Karpas-422 (cell line): ENCODE measurements at places on chromosomes 5 and 9.

DNA sequence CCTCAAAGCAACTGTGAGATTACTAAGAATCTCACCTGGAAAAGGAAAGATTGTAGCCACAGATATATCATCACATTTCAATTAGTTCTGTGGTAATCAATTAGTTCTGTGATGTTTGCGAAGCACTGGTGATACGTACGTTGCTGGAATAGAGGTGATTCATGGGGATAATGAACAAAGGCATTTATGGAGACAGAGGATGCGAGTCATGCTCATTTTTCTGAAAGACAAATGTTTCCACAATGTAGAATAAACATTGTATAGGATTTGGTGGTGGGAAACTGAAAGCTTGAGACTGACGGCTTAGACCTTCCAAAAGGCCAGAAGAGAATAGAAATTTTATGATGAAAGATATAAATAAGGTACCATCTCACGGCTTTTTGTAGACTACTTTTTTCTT, 507.3 kb upstream of the TYRP1 start:
- no peak for DNase-seq

GRCh38 chr5:151298063-151298855, 5.3 kb downstream of the SLC36A3 start:
- peak; percentile 86 for DNase-seq

- DNase-seq, result no peak
Observed at GRCh38 chr9:120080849-120081248, 499.1 kb downstream of the CDK5RAP2 start.

DNA sequence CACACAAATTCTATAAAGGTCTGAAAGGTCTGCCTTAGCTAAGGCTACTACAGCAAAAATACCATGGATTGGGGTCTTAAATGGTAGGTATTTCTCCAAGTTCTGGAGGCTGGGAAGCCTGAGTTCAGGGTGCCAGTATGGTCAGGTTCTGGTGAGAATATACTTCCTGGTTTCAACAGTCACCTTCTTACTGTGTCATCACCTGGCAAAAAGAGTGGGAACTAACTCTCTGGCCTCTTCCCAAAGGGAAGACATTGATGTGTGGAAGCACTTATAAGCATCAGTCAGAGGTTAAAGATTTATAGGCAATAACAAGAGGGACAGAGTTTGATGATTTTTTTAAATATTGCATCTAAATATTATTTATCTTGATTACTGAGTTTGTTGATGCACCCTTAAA, 53.0 kb downstream of the ZNF622 start:
- DNase-seq, result no peak

DNA sequence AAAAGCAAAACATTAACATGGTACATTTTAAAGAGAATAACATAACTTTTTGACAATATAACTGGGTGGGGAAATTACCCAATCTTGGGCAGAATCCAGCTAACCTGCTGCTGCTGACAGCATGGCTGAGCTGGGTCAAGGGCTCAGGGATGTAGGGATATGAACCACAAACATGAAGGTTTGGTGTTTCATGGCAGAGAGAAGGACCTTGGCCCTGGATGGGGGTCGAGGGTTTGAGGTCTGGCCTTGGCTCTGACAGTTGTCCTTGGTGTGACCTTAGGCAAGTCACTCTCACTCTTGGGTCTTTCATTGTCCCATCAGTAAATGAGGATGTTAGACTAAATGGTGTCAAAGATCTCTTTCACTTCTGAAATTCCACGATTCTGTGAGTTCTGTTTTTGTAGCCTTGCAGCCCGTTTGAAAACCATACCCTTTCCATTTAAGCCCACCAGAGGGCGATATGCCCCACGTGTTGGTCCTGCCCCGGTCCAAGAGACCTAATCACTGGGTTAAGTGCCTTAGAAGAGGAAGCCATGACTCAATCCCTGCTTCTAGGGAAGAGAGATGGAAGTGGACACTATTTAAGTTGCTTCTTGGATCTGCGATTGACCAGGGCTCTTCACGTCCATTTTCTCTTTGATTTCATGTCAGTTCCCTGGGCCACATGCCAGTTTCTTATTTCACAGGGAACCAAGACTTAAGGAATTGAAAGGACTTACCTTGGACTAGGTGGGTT, 56.8 kb upstream of the TEX48 start:
- peak; percentile 92 for DNase-seq

DNA sequence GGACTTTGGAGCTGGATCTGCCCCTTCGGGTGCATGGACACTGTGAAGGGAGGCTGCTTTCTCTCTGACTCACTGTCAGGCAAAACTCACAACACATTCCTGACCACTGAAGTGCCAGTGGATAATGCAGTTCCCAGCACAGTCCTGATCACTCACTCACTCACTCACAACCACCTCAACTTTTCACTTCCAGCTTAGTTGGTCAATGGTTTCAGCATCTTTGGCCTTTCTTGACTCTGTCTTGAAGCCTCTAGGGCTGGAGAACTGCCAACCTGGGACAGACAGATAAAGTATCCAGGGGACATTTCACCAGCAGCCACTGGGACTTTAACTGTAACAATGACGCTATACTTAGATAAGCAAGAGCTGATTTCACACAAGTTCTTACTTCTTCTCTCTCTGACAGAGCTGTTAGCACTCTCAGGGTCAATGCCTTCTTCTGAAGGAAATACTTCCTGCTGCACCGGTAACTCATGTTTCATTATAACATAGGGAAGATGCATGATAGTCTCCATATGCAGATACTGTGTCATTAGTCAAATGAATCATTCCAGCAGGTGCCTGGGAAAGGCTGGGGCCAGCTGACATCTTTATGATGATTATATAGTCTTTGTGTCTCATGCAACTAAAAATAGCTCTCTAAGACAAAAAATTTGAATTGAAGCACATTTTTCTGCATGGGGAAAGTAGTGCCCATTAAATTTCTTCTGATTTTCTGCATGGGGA, 499.0 kb downstream of the SEMA5A start:
- no peak for DNase-seq

DNA sequence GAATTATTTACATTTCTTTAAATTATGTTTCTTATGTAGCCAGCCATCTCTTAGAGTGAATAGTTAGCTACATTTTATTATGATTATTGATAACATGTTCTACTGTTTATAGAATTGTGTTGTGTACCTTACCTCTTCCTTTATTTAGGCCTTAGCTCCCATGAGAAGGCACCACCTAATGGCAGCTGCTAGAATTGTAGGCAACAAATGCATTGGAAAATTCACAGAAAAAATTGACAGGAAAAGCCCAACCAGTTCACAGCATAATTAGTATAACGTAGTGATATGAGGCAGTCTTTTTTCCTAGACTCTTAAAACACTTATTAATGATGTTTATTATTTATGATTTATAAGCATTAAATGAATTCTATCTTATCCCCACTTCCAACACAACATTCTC, 175.8 kb downstream of the WDR70 start:
- DNase-seq, result peak; percentile 69

GRCh38 chr5:112718344-112718743, 19.3 kb upstream of the APC start:
- no peak for DNase-seq
